ENCODE measurements at places on chromosomes 2 and 18.

DNA sequence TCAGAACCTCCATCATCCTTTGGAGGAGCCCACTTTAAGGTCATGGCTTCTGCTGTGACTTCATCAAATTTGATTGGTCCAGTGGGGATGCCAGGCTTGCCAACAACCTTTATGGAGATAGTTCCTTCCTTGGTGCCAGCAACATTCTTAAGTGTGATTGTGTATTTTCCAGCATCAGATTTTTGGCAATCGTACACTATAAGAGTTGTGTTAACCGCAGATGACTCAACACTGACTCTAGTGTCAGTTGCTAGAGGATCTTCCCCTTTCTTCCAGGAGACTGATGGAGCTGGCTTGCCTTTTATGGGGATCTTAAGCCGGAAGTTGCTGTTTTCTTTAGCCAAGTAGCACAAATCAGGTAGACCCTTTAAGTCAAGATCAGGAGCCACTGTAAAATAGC, 98.7 kb downstream of the PLEKHA3 start:
- no peak for DNase-seq

DNA sequence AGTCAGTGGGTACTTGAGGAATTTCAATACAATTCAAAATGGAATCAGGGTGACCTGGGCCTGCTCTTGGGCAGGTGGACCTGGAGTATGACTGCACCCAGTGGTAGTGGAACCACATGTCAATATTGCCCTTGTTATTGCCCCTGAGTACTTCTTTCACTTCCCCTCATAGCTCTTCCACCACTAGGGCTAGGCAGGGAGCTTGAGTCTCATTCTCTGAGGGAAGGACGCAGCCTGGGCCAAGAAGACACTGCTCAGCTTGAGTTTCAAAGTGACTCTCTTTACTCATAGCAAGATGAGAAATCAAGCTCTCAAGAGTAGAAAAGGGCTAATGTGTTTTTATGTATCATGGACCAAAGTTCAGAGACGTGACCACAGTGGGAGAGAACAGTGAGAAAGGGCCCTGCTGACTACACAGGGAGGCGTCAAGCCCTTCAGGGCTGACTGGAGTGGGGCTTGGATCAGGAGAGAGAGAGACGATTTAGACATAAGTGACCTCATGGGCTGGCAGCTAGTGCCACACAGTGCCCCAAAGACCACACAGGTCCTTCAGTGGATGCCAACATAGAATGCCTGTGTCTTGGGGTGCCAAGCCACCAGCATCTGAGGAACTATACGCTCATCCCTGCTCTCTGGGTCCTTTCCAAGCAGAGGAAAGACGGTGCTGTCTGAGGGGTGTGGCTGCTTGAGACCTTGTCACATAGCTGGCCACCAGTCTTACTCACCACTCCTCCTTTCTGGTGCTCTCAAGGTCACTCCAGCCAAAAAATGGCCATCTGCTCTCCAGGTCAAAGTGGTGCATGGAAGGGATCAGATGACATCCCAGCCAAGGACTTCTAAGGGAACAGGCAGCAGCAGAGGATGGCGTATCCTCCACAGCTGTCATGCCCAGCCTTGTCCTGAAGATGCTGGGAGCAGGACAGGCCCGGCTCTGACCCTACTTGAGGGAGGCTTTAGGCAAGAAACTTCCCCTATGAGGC, 13.0 kb downstream of the PTMA start:
- DNase-seq: no peak

- DNase-seq: no peak
Measured at GRCh38 chr2:235026649-235027557, 75.1 kb downstream of the SH3BP4 start.

DNA sequence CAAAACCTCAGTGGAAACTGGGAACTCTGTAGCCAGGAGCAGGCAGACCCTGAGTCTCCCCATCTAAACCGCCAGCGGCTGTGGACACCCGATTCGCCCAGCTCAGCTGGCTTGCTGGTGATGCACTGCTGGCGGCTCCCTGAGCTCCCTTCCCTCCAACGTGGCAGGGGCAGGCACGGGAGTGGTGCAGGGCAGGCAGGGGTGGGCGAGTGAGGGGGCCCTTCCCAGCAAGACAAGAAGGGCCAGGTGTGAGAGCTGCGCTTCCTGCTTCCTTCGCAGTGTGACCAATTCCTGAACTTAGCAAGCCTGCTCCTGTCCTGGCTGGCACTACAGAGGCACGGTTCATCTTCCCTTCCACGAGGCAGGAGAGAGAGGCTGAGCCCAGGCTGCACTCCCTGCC, 12.3 kb upstream of the SEMA4C start:
- no peak for DNase-seq

DNA sequence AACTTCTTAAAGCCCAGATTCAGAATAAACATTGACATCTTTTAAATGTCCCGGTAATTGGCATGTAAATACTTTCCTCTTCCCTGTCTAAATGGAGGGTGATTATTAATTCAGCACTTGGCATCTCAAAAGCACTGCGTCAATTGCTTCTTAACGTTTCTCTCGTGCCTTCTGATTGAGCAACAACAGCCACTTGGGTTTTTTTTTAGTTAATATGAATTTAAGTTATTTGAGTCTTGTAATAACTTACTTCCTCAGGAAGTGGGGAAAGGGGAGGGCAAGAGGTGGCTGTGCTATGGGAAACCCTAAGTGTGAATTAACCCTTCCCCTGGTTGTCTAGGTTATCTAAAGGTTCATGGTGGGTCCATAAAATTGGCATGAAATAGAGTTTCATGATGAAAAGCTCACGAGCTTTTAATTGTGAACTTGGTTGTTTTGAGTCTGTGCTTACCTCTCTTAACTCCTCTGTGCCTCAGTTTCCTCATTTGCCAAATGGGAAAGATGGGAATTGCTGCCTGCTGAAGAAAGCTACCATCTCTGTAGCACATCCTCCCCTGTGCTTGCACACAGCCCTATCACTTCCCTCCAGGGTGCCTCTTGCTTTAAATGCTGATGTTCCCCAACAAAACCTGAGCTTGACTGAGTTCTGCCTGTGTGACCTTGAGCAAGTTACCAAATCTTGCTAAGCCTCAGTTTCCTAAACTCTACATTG, 126.3 kb upstream of the BCL2L11 start:
- no peak for DNase-seq

- no peak for DNase-seq
Measured at GRCh38 chr2:238167761-238168160, 9.0 kb downstream of the ERFE start.

- DNase-seq: no peak
Measured at GRCh38 chr2:163417596-163418337, 318.0 kb downstream of the FIGN start.

DNA sequence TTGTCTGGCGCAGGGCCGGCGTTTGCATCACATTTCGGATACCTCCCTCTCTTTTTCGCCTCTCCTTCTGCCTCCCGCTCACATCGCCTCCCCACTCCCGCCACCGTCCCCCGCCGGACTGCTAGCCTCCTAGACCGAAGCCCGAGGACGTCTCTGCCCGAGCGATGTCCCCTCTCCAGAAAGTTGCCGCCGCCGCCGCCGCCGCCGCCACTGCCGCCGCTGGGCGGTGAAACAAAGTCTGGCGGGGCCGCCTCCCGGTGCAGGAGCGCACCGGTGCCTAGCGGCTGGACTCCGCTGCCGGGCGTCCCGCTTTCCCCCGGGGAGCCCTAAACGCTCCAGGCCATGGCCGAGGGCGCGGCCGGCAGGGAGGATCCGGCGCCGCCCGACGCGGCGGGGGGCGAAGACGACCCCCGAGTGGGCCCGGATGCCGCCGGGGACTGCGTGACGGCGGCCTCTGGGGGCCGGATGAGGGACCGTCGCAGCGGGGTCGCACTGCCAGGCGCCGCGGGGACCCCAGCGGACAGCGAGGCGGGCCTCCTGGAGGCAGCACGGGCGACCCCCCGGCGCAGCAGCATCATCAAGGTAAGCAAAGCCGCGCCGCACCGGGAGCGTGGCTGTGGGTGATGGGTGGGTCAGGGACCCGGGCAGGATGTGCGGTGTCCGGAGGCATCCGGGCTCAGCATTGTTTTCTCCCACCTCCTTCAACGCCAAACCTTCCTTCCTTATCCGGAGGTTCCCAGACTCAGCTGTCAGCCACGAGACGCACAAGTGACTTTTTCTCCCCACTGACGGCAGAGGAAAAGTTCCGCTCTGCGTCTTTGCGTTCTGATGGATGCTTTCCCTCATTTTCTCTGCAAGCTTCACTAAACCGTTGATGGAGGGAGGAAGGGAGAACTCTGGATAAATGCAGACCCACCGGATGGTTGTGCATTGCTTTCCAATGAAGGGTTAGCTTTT, 643 bp downstream of the PLCL1 start:
- DNase-seq: no peak

GRCh38 chr2:60676706-60677330, 79.2 kb upstream of the PAPOLG start:
- DNase-seq: no peak

DNA sequence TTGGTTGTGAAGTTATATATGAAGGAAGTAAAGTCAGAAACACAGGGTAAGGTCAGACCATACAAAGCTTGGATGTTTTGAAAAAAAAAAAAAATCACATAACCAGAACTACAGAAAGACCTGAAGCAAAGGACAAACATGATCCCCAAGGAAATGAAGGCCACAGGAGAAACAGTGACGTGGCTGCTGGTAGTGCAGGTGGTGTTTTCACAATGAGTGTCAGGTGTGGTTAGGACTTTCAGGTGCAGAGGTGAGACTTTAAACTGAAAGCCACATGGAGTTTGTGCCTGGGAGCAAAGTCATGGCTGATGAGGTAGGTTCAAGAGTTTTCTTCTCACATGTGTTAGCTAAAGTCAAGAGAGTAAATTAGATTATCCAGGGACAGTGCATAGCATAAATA, 270.7 kb downstream of the PIEZO2 start:
- DNase-seq: no peak

DNA sequence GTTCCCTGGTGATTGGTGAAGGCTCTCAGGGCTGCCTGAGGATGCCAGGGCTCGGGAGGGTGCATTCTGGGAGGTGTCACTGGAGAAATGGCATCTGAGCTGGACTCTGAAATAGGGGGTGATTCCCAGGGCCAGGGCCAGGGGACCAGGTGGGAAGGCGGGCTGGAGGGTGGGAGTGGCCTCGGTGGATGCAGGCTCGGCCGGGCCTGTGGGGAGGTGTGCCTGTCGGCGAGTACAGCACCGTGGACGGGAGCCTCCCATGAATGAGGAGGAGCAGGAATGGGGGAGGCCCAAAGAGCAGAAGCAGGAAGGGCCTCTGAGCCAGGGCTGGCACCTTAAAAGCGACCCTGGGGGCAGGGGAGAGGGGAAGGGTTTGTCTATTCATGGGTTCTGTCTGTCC, 116.8 kb downstream of the GBX2 start:
- DNase-seq: no peak

GRCh38 chr2:170905864-170906263, 23.2 kb upstream of the GORASP2 start:
- DNase-seq: no peak

GRCh38 chr2:74072565-74072964, 75.1 kb downstream of the BOLA3 start:
- DNase-seq: no peak

DNA sequence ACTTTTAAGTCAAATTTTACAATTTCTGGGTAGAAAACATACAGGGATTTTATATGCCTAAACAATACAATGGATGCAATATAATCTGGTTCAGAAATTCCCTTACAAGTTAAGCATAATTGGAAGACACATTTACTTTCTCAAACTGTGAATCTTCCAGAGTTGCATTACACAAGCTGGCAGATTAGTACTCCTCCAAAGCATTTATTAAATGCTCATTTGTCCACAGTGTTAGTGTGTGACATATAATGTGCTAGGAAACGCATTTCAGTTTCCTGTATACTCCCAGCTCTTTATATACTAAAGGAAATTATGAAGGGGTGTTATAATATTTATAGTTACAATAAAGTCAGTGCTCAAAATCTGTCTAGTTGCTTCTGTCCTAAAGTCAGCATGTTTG, 239.0 kb upstream of the FIGN start:
- no peak for DNase-seq

DNA sequence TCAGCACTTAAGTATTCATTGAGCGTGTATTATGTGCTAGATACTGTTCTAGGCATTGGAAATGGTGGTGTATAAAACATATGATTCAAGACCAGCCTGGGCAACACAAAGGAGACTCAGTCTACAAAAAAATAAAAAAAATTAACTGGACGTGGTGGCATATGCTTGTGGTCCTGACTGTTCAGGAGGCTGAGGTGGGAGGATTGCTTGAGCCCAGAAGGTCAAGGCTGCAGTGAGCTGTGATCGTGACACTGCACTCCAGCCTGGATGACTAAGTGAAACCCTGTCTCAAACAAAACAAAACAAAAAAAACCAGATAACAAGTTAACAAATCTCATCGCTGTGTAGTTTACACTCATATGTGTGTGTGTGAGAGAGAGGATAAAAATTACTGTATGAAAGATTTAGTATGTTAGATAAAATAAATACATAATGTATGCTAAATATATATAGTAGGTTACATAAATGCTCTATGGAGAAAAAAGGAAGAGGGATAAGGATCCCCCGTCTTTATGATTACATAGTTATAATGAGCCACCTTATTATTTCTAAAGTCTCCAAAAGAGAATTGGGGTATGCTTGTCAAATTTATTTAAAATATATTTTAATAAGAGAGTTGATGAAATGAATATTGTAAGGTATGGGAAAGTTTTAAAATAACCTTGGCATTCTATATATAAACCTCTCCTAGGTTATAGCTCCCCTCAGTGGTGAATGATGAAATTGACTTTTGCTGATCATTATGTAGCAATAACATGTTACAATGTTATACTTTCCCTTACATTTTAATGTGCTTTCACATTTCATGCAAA, 69.2 kb downstream of the EHBP1 start:
- DNase-seq: no peak

- no peak for DNase-seq
Measured at GRCh38 chr2:220215785-220216184, 588.4 kb downstream of the SLC4A3 start.

- no peak for DNase-seq
Measured at GRCh38 chr2:18548621-18549020, 11.8 kb downstream of the RDH14 start.

DNA sequence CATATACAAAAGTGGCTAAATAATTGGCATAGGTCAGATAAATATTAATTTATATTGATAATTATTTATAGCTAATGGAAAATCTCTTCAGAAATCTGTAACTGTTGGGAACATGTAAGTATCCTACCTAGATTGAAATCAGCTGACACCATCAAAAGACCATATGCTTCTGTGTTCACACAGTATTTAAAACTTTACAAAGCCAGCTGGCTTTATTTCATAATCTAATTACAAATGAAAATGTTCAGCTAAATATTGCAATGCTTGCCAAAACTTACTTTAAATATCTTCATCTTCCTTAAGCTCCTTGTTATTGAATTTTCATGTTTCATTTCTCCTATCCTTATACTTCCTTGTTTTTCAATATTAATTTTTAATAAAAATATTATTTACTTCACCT, 190.9 kb upstream of the DOK6 start:
- DNase-seq: no peak

DNA sequence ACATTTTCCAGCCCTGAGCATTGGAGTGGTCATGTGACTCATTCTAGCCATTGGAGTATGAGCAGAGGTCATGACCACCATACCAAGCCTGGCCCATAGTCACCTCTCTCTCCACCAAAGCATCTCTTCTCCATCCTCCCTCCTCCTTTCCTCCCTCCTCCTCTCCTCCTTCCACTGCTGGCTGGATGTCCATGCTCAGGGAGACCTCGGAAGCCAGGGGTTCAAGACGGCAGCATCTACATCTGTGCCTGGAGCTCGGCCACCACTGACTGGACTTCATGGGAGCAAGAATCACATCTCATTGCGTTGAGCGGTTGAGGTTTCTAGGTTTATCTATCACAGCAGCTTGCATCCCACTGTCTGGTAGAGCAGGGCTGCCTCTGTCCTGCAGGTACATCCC, 252.4 kb downstream of the NDUFA10 start:
- DNase-seq: no peak

Measured in stimulated activated CD8-positive, alpha-beta memory T cell treated with anti-CD3 and anti-CD28 coated beads, Interleukin-15, amount 100 ng/mL, for 24 hours (primary cell).